Activated T-helper 1 cell treated with anti-CD3 and anti-CD28 coated beads, Interleukin-12 subunit alpha, Interleukin-12 subunit beta, Interleukin-2, Interleukin-4 antibody, amounts not matched to agents 30 ng/mL and 10 ng/mL and 1 ng/mL, durations not matched to agents 14 hours and 24 hours and 36 hours (primary cell): ENCODE measurements at places on chromosomes 2 and 18. TPM values are rescaled to one million over a fixed set of nuclear protein-coding genes. Genes with fewer than 3 reads are reported as not detected.
A peak's percentile ranks its signal among the peaks of the same experiment; 100 is the strongest.

DNA sequence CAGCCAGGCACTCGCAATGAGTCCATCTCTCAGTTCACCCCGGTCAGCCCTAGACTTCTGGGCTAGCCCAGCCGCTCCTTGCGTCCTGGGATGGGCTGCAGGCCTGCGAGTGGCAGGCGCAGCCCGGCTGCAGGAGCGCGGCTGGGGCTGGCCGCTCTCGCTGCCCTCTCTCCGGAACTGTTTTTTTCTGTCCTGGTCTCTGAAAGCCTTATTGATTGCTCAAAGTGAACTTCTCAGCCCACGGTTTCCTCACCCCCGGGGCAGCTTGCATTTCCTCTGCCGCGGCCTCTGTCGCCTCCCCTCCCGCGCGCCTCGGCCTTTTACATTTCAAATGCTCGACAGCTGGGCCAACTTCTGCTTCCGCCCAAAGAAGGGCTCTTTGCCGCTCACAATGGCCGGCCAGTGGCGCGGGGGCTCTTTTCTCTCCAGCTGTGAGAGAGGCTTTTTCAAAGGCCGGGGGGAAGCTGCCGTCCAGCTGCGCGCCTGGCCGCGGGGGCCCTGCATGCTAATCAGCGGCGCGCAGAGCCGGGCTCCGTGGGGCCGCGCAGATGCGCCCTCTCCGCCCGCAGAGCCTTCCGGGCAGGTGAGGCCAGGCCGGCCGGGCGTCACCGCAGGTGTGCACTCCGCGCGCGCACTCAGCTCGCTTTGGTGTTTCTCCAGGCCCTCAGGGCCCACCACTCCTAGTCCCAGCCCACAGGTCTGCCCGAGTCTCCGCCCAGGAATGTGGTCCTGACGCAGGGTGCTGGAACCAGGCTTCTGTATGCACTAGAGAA lies 513.8 kb downstream of the RNF144A start:
- peak; percentile 45 for DNase-seq

GRCh38 chr18:72868585-72869225 lies 918 bp upstream of the NETO1 start:
- DNase-seq, result no peak

- DNase-seq, result no peak
These were observed 188.6 kb downstream of the NEDD4L start for GRCh38 chr18:58232668-58233067.

The LOXHD1 gene
- not detected in 2 replicates for total RNA-seq
